ENCODE measurements at places on chromosomes 1 and 21.

DNA sequence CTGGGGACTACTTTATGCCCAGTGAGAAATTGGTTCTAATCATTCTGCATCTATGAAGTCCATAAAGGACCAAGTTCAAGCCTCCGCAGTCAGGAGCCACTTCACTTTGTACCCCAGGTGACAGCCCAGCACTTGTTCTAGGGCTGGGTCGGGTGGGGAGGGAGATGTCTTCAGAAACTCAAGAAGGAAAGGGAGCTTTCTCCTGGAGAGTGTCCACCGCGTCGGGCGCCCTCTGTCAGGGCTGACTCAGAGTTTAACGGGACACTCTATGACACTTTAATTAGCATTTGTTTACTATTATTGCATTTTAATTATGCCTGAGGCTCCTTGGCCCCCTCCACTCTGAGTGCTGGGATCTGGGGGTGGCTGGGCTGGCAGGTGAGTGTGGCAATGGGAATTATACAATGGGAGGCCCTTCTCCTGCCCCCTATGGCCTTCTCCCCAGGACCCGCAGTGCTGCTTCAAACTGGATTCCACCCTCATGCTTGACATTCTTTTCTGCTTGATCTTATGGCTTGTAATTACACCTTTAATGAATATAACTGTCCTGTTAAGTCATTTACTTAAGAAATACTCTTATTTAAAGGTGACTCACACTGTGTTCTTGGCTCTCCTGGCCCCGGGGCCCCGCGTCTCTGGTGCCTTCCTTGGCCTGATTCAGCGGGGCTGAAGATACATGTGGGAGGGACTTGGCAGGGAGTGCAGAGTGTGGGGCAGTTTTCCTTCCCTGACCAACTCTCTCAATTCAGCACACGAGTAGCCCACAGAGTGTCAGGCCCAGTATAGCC, 136.6 kb downstream of the PLXNA2 start:
- no peak for DNase-seq

DNA sequence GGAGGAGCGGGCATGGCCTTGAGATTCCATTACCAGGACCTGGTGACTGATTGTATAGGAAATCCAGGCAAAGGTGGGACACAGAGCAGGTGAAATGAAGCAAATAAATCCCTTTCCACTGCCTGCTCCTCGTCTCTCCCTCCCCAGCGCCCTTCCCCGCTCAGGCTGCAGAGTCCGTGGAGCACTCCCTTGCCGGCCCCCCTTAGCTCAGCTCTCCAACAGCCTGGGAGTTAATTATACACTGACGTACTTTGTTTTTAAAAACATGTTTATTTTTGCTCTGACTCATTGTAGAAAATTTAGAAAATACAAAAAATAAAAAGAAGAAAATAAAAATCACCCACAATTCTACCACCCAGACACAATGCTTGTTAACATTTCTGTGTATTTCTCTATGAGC, 61.7 kb downstream of the LGR6 start:
- no peak for DNase-seq

GRCh38 chr1:1331068-1331965, at the start of gene TAS1R3:
TSS of gene TAS1R3 (plus strand) at chr1:1331280. CDS start at chr1:1331346, 66 bp downstream.
- DNase-seq: no peak

DNA sequence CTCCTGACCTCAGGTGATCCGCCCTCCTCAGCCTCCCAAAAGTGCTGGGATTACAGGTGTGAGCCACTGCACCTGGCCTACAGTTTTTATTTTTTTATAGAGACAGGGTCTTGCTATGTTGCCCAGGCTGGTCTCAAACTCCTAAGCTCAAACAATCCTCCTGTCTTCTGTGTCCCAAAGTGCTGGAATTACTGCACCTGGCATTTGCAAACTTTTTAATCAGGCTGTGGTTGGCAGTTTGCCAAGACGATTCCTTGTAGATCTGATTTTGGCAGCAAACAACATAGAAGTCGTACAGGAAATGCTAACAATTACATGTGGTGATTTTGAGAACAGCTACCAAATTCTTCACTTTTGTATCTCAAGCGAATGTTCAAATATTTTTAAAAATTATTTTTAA, 10.1 kb downstream of the RBP7 start:
- no peak for DNase-seq

DNA sequence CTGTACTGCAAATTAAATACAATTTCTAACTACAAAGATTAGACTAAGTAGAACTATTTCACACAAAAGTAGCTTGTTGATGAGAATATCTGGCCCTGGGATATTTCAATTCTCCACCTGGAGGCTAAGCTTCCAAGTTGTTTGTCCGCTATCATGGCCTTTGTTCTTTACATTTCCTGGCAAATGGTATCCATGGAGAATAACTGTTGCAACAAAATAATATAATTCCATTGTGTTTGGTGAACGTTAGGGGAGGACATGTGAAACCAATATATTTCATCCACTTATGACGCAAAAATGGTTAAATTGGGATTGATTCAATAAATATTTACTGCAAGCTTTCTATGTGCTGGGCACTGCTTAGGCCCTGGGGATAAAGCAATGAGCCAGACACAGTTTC, 565.4 kb downstream of the PTPRC start:
- no peak for DNase-seq

GRCh38 chr1:24362982-24363614, 43.9 kb downstream of the GRHL3 start:
- no peak for DNase-seq

DNA sequence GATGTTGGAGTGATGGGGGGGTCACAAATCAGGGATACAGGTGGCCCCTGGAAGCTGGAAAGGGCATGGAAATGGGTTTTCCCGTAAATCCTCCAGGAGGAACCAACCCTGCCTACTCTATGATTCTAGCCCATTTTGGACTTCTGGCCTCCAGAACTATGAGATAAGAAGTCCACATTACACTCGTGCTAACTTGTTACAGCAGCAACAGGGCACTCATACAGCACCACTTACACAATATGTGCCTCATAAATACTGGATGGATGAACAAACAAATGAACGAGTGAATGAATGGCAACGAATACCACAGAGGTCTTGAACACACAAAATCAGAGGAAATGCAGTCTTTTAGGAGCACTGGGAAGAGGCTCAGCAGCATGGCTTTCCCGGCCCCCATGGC, 531.3 kb downstream of the NPHP4 start:
- no peak for DNase-seq

GRCh38 chr1:212141404-212141803, 105.9 kb downstream of the DTL start:
- no peak for DNase-seq

DNA sequence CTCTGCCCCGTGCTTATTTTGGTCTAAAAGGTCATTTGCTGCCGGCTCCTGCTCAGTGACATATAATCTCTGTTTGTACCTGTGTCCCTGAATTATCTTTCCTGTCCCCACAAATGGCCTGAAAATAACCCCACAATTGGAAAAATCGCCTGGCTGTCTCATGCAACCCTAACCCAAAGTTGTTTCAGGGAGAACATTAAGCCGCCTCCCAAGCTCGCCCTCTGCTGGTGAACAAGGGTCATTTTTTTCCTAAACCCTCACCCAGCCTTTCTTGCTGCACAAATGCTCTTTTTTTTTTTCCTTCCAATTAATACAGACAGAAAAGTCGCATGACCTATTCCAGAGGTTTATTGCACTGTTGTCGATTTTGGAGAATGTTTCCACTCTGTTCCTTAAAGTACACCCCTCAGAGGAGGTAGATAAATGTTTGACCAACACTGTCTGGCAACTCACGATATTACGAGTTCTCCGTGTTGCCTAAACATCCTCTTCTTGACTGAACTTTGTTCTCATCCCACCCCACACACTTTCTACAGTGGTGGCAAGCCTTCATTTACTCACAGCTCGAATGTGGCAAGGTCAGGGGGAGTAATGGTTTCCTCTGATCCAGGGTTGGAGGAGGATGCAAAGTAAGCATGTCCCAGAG, 148.7 kb downstream of the ZZZ3 start:
- no peak for DNase-seq
